ENCODE measurements at places on chromosomes 5 and 9.

DNA sequence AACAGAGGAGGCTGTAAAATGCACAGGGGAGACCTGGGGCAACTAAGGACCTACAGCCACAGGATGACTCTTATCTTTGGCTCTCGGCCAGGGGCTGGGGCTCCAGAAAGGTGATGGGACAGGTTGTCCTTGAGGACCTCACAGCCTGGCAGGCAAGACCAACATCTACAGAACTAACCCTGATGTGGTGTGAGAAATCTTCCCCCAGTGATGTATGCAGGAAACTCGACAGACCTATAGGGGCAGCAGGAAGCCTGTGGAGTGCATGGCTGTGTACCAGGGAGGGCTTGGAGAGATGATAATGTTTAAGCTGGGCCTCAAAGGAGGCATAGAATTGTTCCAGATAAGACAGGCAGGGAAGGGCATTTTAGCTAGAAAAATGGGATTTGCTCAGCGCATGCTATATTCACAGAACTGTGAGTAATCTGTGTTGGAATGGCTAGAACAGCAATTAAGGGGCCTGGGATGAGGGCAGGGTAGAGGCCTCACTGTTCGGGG, 68.5 kb upstream of the SLC25A51 start:
- no peak for DNase-seq

GRCh38 chr5:108911055-108911454, 163.4 kb downstream of the FER start:
- no peak for DNase-seq

DNA sequence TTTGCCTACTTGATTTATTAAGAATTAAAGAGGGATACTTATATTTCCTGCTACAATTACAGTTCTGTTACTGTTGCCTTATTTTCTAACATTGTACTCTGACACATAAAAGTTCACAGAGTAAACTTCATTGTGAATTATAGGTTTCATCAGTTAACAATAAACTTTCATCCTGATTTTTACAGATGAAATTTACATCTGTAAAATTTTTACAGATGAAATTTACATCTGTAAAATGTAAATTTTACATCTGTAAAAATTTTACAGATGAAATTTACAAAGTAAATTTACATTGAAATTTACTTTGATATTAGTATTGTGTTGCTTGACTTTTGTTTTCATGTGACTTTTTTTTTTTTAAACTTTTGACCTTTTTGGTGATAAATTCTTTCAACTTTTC, 9.3 kb downstream of the ZBTB43 start:
- DNase-seq = no peak

GRCh38 chr9:120689860-120690259, 24.4 kb downstream of the MEGF9 start:
- no peak for DNase-seq

- DNase-seq = no peak
These were observed 27.6 kb downstream of the MTX3 start for GRCh38 chr5:79963261-79964061.

GRCh38 chr9:81716409-81716808, 27.1 kb upstream of the TLE1 start:
- no peak for DNase-seq

DNA sequence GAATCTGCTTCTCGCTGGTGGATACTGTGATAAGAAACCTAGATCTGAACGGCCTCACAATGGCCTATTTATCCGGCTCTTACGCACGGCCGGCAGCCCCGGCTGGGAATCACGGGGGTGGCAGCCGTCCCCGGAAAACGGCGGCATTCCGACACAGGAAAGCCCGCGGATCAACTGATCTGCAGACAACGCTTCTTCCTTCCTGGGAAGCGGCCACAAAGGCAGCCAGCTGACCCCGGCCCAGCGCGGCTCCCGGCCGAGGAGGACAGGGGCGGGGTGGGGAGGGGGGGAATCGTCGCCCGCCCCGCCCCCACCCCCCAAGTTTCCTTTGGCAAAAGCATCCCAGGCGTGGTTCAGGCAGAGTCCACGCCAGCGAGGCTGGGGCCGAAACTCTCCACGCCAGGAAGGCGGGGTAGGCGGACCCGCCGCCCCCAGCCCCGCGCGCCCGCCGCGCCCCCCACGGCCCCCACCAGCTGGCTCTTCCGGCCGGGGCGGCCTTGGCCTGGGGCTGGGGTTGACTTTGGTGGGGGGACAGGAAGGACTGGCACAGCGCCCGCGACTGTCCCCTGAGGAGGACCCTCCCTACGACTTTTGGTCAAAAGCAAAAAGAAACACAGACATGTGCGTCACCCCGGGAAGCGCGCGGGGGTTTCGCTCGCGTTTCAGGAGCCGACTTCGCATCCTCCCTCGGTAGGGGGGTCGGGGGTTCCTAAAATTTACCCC, 247.7 kb upstream of the ANKRD55 start:
- no peak for DNase-seq

GRCh38 chr9:6268826-6269397, 53.3 kb downstream of the IL33 start:
- DNase-seq = no peak

- DNase-seq = no peak
These were observed 34.0 kb downstream of the ADAM19 start for GRCh38 chr5:157541447-157542118.

DNA sequence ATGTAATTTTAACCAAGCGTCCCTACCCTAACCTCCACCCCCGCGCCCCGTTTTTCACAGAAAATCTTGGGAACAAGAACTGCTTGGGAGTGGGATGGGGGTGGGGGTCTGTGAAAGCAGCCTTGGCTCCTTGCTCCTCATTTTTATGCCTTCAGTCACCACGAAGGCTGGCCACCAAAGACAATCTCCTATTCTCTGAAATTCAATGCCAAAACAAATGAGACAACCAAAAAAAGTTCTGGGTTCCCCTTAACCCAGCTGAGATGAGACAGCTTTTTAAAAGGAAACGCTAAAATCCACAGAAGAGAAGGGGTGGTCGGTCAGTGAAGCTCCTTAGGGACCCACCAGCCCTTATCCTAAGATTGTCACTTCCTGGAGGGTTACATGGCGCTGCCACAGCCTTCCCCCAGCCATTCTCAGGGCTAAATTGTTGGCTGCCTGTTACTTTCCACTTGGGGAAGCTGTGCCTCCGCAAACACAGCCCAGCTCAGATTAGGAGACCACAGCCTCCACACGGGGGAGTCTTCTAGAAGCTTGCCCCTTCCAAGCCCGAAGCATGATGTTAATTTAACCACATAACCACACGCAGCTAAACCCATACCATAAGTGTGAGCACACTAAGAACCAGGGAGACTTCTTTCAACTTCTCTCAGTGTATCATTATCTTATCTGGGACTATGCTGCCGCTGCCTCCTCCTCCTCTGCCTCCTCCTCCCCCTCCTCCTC, 136.3 kb downstream of the FOXD1 start:
- no peak for DNase-seq

DNA sequence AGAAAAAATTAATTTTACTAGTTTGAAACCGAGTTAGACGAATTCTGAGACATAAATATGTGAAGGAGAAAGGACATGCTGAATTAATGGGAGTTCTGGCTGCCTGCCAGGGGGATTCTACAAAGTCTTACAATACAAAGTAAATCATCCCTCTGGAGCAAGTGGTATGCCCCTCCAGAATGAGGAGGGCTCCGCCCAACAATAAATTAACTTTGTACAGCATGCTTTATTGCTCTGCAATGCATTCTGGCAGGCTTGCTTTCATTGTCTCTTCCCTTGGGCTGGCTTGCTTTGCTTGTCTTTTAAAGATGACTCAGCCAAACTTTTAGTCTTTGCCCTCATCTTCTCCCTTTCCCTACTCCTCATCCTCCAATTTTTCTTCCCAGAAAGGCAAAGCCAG, 11.7 kb upstream of the PCDHB1 start:
- no peak for DNase-seq

DNA sequence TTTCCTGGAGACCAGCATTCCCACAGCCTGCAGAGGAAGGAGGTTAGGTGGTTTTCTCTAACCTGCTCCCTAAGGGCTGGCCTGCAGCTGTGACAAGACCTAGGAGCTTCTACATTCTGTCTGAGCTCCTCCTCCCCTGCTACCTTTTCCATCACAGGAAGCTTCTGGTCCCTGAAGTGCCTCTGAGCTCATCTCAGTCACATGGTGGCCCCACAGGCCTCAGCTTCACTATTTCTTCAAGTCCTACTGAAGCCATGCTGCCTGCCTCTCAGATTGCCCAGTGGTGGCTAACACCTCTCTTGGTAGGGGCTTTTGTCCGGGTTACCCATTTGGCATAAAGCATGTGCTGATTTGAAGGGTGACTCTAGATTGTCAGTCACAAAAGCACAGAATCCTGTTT, 259.4 kb downstream of the CRB2 start:
- no peak for DNase-seq

- DNase-seq = no peak
These were observed 70.5 kb upstream of the BOD1 start for GRCh38 chr5:173686950-173687349.

GRCh38 chr9:125810161-125810560, 63.0 kb downstream of the PBX3 start:
- DNase-seq = no peak

DNA sequence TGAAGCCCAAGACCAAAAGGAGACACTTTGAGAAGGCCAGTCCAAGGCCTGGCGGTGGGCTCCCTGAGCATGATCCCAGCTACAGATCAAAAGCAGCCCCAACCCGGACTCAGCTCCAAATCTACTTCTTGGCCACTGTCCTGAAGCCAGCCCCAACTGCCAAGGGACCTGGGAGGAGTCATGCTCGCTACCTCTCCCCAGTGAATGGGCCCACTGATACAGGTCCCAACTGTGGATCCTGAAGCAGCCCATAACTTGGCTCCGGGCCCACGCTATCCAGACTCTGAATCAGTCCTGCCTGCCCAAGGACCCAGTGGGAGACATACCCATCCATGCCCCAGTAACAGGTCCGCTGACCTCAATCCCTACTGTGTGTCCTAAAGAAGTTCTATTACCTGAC, 1545.3 kb upstream of the C9orf72 start:
- DNase-seq = no peak

DNA sequence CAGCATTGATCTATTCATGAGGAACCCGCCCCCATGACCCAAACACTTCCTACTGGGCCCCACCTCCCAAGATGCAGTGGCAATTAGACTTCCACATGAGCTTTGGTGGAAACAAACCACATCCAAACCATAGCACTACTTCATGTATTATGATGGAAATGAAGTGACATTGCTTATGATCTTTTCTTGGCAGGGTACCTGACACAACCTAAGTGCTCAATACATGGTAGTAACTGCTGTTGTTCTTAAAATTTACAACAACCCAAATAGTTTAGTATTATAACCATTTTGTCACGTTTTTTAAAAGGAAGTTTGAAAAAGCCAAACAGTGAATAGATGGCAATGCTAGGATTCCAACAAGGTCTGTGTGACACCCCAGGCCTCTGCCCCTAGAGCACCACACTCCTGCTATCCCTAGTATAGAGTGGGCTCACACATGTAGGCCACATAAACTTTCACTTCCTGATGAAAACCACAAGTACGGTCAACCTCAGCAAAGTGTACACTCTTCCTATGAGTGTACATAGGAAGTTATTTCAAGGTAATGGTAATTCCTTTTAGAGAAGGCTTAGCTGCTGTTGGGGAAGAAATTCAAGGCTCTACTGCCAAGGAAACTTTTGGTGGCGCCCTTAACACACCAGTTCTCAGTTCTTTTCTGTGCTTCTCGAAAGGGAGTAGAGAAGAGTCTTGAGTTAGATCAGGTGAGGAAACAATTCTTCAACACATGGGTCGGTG, 97.6 kb downstream of the ARSB start:
- DNase-seq = no peak

DNA sequence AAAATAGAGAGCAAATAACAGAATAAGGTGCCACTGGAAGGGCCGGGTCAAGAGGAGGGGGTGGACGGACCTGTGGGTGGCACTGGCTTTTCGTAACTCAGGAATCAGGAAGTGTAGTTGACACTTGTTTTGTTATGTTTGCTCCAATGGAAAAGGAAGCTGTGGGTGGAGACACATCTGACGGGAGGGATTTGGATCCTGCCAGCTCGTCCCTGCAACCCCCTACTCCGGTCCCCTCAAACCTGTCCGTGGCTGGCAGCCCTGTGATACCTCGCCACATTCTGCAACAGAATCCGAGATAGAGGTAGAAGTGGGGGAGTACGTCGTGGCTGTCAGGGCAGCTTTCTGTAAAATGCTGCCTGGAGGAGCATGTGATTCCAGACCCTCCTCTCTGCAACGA, 104.2 kb upstream of the IER5L start:
- DNase-seq = no peak

DNA sequence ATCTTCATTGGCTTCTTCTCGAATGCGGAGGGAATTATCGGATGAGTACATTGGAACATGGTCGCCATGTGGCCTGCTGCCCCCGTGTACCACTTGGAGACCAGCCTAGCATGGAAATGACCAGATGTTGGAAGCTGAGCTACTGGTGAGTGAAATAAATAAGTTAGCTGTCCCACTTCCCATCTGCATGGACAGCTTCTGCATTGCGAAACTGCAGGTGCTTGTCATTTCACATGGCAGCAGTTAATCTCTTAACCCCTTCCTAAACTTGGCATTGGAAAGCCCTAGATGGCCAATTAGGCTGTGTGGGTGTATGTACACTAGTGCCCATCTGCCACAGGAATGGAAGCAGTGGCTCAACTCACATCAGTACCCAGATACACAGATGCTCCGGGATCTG, 246.6 kb upstream of the IL12B start:
- no peak for DNase-seq

- no peak for DNase-seq
These were observed 34.2 kb downstream of the SUSD1 start for GRCh38 chr9:112140936-112141335.

- DNase-seq = no peak
These were observed 101.3 kb downstream of the FBXL7 start for GRCh38 chr5:15601274-15601673.

- no peak for DNase-seq
These were observed 10.0 kb upstream of the BOD1 start for GRCh38 chr5:173626505-173626820.

- no peak for DNase-seq
These were observed 35.2 kb downstream of the DDX4 start for GRCh38 chr5:55773057-55773456.

- no peak for DNase-seq
These were observed 61.6 kb downstream of the ST8SIA4 start for GRCh38 chr5:100841358-100842076.

- DNase-seq = no peak
These were observed 1.6 kb downstream of the SREK1IP1 start for GRCh38 chr5:64766941-64767340.

GRCh38 chr9:36035006-36035405, 1.7 kb upstream of the RECK start:
- DNase-seq = no peak

DNA sequence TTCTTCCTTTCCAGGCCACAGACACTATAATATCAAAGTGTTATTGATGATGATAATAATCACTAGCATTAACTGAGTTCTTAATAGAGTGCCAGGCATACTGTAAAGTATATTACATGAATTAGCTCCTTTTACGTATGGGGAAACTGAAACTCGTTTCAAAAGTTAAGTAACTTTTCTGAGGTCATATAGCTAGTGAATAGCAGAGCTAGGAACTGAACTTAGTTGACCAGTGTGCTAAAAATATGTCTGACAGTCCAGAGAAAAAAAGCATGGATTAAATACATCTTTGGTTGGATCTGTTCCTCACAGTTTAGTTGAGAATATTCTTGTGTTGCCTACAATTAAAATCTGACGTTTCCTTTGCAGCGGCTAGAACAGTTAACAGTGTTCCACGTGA, 18.4 kb upstream of the CATSPER3 start:
- DNase-seq = no peak

GRCh38 chr5:110815916-110816605, 77.3 kb downstream of the SLC25A46 start:
- no peak for DNase-seq

GRCh38 chr5:85453026-85453349, 1068.3 kb upstream of the EDIL3 start:
- no peak for DNase-seq

GRCh38 chr5:74099538-74100267, 473.7 kb downstream of the ARHGEF28 start:
- DNase-seq = no peak

Data from stimulated activated CD4-positive, alpha-beta T cell treated with anti-CD3 and anti-CD28 coated beads, Interleukin-1b, Interleukin-23, amount 100 ng/mL, for 1 hour (primary cell).